ENCODE measurements at places on chromosomes 6 and 20.
A peak's percentile ranks its signal among the peaks of the same experiment; 100 is the strongest.

- DNase-seq = peak; percentile 41
These were observed at the start of gene NFATC2 for GRCh38 chr20:51542571-51543421. Gene NFATC2 (minus strand): TSS chr20:51542719. CDS start chr20:51542499, 220 bp downstream.

GRCh38 chr6:100209323-100210136 is 215.5 kb upstream of the MCHR2 start:
- no peak for DNase-seq

GRCh38 chr20:52234302-52235045 is 42.9 kb upstream of the ZFP64 start:
- DNase-seq = no peak

DNA sequence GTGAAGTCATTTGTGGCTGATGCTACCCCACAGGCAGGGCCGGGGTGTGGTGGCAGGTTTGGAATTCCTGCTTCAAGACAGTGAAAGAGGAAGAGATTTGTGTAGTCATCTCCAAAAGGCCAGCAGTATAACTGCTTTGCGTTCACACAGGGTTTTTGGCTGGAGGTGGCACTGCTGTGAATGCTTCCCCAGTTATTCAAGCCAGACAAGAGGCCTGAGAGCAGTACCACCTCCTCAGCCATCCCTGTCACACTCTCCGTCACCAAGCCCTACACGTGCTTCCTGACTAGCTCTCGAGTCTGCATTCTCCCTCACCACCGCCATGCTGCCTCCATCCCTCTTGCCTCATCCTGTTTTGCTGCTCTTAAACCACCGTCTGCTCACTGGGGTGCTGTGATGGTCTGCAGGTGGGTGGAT is 23.9 kb downstream of the ARMC2 start:
- no peak for DNase-seq

DNA sequence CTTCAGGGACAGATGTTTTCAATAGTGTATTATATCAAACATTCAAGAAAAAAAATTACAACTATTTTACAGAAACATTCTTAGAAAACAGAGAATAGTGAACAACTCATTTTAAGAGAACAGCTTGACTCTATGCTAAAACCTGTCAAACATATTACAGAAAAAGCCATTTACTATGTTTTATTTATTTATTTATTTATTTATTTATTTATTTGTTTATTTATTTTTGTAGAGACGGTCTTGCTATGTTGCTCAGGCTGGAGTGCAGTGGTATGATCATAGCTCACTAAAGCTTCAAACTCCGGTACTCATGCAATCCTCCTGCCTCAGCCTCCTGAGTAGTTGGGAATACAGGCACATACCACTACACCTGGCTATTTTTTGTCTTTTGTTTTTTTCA is 317.9 kb upstream of the HTR1E start:
- no peak for DNase-seq

DNA sequence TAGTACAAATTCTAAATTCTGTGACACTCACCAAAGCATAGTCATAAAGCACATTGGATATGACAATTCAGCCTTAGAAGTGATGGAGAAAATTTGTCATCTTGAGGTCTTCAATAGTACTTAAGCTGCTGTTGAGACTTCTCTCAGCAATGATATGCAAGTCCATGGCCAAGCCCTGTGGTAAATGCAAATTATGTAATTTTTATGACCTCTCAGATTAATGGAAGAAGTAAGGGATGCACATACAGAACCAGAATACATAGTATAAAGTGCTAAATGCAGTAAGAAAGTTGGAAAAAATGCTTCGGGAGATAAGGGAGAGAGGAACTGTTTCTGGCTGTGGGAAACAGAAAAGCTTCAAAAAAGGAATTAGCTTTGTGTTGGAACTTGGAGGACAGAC is 700.7 kb downstream of the RNF144B start:
- no peak for DNase-seq

DNA sequence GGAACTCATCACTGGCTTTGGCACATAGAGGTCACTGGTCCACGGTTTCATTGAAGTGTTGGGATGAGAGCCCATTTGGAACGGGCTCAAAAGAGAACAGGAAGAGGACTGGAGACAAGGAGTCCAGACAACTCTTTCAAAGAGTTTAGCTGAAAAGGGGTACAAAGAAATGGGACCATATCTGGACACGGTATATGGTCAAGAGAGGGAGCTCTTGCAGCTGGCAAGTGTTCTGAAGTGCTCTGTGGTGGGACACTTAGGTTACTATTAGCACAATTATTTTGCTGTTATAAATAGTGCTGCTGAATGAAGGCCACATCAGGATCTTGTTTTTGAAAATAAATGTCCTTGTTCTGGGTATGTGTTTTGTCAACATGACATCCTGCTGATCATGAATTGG is 4.6 kb downstream of the SGK2 start:
- DNase-seq = no peak

GRCh38 chr6:146587459-146587858 is 11.3 kb upstream of the ADGB start:
- no peak for DNase-seq

DNA sequence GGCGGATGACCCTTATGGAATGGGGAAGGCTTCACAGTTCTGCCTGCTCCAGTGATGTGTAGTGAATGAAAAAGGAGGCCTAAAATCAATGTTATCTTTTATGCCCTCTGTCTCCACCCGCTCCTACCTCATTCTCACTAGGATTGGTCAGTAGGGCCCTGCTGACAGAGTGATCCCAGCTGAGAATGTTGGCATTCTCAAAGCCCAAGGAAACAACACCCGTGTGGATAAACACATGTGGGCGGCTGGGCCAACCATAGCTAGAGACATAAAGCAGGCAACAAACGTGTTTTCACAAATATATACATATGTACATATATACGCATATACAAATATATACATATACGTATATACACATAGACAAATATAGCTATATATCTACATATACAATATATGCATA is 4.5 kb downstream of the RIPK1 start:
- DNase-seq = no peak

GRCh38 chr6:43492673-43493072 is 15.3 kb downstream of the TJAP1 start:
- no peak for DNase-seq

DNA sequence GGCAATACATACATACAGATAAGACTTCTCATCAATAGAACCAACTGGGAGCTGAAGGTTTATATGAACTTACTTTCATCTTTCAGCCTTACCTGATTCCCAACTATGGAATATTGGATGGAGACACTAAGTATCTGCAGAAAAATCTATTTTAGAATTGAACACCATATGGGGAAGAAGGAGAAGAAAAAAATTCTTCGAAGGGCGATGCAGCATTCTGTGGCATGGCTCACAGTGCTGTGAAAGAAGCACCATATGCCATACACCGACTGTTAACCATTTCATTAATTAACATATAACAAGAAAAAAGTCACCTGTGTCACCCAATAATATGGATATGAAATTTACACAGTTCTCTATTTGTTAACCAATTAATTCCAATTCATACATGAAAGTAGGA is 1374.4 kb upstream of the MAP3K7 start:
- no peak for DNase-seq

- DNase-seq = no peak
These were observed 143.2 kb downstream of the PTCHD4 start for GRCh38 chr6:47967843-47968242.

All from naive thymus-derived CD4-positive, alpha-beta T cell (primary cell).